ENCODE measurements at places on chromosomes 7 and 10.

GRCh38 chr7:74371381-74372341 is 82.0 kb upstream of the GTF2IRD1 start:
- DNase-seq = no peak

GRCh38 chr10:109959259-109960145 is 36.2 kb upstream of the XPNPEP1 start:
- no peak for DNase-seq

DNA sequence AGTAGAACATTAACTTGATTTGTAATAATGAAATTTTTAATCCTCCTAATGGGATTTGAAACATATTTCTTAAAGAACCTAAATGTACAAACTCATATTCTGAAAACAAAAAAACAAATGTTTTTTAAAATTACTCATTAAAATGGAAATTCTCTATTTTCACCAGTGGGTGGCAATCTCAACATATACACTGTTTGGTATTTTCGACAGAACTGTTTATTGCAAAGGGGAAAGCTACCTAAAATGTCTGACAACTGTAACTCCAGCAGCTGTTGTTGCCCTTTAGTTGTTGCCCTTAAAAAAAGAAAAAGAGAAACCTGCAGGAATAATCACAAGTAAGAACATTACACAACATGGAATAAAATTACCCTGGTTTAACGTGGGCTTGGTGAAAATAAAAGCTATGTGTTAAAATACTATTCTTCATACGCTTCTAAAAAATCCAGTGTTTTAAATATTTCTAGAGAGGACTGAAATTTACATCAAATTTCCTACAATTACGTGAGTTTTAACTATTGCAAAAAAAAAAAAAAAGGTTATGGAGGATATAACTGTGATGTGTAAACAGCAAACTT is 54.5 kb downstream of the COL1A2 start:
- DNase-seq = no peak

DNA sequence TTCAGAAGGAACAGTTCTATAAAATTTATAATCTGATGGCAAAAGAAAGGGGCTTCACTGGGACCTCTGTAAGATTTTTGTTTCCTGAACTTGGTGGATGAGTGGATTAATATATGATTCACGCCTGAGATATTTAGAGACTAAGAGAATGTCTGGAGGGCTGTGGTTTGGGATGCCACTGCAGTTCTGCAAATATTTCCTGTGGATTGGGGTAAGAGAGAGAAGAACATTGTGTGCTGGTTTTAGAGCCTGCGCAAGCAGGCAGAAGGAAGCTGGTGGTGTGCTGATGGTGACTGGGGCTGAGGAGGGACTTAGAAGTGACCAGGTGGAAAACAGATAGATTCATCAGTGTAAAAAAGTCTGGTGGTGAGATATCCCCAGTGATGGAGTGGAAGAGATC is 87.0 kb downstream of the SUGCT start:
- DNase-seq = no peak

DNA sequence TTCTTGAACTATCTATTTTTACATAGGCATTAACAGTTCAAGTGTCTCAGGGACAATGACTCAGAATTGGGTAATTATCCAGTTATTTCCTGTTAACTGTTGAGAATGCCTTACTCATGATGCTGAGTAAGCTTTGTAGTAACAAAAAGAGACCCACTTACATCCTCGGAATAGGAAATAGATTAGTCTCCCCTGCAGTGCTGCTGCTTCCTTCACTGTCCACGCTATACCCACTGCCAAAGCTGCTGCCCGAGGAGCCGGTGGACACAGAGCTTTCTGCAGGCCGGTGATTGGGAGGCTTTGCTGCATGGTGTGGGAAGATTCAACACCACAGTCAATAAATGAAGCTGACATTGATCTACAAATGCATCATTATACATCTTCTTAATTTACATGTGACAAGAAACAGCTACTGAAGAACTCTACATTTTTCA is 357.1 kb downstream of the PCLO start:
- DNase-seq = no peak

- no peak for DNase-seq
These were observed 194.5 kb upstream of the LRGUK start for GRCh38 chr7:133932591-133932990.

DNA sequence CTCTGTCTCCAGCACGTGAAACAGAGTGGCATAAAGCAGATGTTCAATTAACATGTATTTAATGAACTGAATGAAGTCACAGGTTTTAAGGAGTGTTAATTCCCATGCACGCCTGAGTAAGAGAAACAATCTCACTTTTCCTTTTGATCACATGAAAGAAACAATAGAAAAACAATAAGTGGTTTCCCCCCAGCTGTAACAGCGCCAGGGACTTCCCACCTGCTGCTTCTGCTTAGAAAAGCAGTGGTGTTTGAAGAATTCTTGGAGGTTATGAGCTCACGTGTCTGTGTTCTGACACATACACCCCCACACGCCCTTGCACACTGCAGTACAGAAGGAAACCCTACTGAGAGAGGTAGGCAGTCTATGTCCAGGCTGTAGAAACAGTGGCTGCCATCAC is 51.3 kb upstream of the FRMD4A start:
- DNase-seq = no peak

DNA sequence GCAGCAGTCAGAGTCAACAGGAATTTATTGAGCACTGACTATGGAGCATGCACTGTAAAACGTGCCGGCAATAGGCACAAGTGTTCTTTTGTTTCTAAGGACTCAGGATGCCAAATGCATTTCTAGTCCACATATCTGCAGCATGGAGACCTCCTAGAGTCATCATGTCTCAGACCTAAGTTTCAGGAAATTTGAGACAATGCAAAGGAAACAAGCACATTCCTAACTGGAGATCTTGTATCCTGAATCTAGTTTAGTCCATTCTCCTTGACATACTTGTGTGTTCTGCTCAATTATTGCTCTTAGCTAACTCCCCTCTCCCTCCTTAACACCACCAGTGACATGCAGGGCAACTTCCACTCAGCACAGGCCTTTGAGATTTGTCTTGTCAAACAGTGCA is 173.2 kb downstream of the ZNF438 start:
- no peak for DNase-seq

All from hematopoietic multipotent progenitor cell treated with erythropoietin and hydrocortisone succinate and interleukin-3 and kit ligand, for 17 days (in vitro differentiated cells).